Activated CD8-positive, alpha-beta memory T cell treated with anti-CD3 and anti-CD28 coated beads, Interleukin-2, amount 10 ng/mL, durations not matched to agents 7 days and 5 days (primary cell): ENCODE measurements at places on chromosomes 16 and 17.

DNA sequence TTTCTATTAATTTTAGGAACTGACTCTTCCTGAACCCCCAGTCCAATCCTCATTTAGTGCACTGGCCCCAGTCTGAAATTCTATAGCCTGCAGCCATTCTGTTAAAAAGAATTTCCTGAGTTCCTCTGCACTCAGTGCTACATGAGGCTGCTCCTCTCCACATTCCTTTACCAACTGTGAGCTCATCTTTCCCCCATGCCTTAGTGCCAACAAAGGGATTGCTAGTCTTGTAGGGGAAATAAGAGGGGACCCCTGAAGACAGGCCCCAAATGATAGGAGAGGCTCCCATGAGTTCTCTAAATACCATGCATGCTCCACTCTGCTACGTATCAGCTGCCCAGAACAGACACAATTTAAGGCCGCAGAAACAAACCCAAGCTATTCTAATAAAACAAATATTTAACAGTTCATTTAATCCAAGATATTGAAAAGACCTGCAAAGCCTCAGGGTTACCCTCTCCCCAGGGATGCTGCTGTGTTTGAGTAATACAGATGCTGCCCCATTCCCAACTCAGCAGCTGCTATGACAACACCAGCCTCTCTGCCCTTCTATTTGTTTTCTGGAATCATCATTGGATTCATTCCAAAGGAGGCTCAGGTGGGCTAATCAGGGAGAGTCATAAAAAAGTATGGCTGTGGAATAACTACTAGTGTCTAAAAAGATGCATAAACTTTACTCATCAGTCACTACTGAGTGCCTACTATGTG, 228.5 kb downstream of the TOX3 start:
- DNase-seq = no peak

DNA sequence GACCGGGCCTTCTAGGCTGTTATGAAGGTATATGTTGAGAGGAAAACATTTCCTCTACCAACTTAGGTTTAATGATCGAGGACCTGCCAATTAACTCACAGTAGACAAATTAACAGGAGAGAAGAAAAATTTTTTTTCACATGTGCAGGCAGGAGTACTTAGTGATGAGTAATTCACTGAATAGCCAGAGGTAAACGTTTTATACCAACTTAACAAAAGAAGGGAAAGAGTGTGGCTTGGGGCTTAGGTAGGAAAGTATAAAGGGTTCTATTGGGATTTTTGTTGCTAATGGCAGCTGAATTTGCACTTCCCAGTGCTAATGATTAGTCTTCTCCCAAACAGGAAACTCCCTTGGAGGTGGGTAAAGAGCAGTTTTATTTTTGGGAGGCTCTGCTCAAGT, 121.6 kb upstream of the HS3ST4 start:
- no peak for DNase-seq

- no peak for DNase-seq
These were observed 15.5 kb downstream of the FAM20A start for GRCh38 chr17:68585643-68586042.

- no peak for DNase-seq
These were observed 8.4 kb downstream of the TNFAIP1 start for GRCh38 chr17:28344011-28344410.

DNA sequence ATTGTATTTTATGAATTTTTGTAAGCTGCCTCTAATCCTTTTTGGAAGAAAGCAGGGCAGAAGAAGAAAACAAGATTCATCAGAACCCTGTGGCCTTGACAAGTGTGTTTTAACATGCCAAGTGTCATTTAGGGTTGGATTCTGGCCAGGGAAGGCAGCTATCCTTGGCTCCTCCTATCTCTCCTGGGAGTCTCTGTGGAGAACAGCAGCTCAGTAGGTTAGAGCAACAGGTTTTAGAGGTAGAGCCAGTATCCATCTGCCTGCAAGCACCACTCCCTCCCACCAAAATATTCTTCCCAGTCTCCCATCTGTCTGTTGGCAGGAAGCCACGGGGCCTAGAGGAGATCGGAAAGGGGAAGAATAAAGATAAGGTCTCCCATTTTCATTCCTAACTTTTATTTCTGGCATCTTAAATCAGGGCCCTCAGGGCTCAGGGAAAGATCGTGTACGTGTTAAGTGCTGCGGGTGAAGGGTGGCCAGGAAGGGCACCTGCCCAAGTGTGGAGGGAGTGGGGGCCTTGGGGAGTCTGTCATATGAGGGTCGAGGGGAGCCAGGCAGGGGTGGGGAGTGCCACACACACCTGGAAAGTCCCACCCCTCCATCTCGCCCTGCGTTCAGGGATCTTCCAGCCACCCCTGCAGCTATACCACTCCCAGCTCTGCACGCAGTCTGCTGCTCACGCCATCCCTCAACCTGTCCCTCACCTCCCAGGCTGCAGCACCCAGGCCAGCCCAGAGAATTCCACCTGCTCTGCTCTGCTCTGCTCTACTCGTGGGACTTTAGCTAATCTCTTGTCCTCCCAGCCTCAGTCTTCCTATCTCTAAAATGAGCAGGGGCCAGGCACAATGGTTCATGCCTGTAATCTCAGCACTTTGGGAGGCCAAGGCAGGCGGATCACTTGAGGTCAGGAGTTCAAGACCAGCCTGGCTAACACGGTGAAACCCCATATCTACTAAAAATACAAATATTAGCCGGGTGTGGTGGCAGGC, 17.1 kb upstream of the CPSF4L start:
- no peak for DNase-seq

DNA sequence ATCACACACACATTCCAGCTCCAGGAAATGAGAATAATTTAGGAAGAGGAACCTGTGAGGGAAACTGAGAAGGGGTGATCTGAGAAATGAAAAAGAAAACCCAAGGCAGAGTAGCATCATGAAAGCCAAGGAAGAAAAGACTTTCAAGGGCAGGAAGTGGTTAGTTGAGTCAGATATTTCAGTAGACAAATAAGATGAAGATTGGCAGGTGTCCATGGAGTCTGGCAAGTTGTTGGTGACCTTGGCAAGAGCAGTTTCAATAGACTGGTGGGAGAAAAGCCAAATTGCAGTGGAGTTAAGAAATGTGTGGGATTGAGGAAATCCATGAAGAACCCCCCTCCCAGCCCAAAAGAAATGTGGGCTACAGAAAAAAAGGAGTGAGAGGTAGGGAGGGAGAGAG, 10.7 kb downstream of the GNAO1 start:
- peak; percentile 55 for DNase-seq

DNA sequence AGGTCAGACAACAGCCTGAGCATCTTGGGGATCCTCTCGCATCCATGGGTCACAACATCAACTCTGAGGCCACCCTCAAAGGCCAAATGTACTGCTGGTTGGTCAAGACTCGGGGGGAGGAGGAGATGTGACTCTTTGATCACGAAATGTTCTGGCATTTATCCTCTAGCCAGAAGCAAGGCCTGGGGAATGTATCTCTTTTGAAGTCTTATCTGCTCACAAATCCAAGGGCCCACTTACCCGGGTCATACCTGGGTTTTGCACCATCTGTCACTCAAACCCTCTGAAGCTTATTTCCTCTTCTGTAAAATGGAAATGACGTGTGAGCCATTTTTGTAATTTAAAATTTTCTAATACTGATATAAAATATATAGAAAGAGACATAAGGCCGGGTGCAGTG, 13.2 kb downstream of the CA7 start:
- no peak for DNase-seq

DNA sequence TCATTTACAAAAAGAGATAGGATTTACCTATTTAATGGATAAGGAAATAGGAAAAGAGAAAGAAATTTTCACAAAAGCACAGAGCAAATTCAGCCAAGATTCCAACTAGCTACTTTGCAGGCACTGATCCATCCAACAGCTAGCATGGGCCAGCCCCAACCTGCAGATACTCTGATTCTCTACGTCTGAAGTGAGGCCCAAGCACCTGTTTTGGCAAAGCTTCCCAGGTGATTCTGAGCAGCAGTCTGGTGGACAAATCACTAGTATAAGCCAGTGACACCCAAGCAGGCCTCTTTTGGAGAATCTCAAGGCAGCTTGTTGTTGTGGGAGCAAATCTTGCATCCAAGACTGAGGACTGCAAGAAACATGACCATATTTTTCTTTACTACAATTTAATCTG, 20.9 kb upstream of the CALB2 start:
- no peak for DNase-seq

GRCh38 chr17:28204751-28205150, 114.2 kb upstream of the TMEM97 start:
- no peak for DNase-seq

DNA sequence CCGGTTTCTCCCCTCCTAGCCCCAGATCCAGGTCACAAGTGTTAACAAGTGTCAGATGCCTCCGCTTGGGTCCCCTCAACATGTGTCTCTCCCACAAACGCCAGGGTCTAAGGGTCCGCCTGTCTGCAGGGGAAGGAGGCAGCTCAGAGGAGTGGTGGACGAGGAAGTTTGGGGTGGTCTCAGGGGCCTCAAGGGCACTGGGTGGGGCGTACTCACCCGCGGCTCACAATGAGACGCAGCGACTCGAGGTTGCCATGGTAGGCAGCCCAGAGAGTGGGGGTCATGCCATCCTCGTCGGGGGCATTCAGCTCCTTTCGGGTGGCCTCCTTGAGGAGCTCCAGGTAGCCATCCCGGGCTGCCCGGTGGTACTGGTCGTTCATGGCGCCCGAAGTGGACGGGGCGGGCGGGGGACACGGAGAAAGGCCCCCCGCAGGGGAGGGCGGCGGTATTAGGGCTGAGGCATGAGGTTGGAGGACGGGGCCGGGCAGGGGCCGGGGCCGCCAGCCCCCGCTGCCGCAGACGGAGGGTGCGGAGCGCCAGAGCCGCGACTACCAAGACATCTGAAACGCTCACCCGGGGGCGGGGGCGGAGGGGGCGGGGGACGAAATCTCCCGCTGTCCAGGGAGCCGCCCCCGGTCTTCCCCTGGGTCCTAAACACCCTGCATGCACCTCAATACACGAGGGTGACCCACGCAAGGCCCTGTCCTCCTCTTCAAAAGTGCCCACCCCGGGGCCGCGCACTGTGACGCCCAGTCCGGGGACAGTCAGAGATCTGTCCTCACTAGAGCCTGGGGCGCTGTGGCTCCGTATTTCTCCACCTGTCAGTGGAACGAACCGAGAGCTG, at the start of gene USH1G:
USH1G (minus strand) TSS at position 562 of the 844 bp plus-strand sequence; CDS start at position 380, 182 bp downstream.
- DNase-seq = no peak

DNA sequence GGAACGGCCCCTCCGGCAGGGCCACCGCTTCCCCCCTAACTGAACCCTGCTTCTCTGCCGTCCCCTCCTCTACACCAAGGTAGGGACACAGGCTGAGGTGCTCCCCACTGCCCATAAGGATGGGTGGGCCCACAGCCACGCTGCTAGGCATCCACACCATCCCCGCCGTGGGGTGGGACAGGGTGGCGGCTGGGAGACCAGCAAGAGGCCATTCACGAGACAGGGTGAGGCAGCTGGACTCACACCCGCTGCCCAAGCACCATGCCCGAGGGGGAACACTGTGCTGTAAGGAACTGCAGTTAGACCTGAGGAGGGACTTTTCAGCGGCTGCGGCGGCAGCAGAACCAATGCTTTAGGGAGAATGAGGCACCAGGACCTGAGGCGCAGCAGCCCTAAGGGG, 47.5 kb upstream of the RRN3 start:
- peak; percentile 37 for DNase-seq

DNA sequence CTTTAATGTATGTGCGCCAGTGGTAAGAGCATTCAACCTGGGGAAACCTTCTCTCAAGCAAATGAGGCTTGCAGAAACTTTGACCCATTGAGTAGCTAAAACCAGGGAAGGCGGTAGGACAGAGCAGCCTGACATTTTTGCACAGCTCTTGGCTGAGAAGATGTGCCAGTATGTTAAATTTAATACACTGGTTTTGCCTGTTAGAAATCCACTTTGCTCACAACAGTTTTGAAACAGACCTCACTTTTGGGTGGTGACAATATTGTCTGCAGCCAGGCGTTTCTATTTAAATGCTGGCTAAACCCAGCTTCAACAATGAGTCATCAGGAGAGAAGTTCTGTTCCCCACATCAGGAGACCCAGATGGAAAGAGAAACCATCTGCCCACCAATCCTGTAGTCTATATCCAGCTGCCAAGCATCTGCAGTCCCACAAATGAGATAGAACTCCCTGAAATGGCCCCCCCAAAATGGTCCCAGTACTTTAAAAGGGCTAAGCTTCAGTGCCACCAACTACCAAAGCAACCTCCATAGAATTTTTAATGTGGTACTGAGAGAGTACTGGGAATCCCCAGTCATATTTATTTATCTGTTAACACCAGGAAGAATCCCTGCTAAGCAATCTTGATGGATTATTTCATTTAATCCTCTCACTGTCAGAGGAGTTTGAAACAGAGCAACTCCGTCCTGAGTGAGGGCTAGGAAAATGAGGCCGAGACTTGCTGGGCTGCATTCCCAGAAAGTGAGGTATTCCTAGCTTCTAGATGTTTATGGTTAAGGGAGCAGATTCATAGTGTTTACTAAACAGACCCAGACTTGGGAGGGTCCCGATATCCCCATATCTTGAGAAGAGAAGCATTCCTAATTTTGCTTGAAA, 29.0 kb upstream of the CLEC3A start:
- DNase-seq = no peak
